Activated T-cell treated with anti-CD3 and anti-CD28 coated beads, Interleukin-2, amount 50 U/mL, for 24 hours (primary cell): ENCODE measurements at places on chromosomes 2 and 18.

DNA sequence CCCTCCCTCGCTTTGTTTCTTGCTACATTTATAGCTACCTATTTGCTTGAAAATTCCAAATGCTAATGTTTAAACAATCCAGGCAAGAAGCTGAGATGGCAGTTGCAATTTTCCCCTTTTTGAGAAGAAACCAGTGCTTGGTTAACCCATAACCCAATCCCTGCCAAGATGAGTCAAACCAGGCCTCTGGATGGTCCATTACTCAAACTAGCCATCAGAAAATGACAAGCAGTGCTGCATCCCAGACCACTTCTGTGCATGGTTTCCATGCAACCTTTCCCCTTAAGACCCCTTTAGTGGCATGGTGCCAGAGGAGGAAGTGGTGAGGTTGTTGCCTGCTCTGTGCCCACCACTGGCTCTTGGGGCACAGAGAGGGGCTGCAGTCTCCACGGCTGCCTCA is 131.2 kb upstream of the RMP24 start:
- no peak for DNase-seq

DNA sequence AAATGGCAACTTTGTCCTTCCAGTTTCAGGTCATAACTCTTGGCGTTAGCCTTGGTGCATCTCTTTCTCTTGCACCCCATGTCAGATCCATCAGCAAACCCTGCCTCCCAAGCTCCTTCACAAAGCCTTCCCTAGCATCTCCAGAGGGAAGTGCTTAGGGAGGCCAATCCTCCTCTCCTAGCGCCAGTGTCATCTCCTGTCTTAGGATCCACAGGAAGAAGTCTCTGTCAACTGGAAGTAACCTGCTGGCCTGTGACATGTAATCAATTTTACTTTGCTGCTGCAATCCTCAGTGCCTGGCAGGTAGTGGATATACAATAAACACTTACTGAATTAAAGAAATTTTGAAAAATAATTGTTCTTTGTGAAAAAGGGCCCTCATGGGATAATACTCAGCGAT is 7.9 kb upstream of the DNPEP start:
- DNase-seq, result no peak

DNA sequence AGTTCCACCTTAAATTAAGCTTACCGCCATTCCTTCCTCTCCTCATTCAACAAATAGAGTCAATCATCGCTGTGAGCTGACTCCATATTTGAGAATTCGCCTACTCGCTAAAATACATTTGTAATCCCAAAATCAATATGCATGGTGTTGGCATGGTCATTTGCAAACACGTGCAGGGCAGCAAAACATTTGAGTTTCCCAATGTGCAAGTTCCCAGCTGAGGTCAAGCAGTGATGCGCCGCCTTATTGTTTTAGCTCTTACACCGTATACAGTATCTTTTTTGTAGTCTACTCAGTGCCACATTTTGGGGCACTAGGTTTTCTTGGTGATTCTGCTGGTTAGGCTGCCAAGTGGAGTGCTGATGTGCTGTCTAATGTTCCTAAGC is 73.3 kb upstream of the MGAT4A start:
- no peak for DNase-seq

GRCh38 chr2:46302005-46302695 is 4.9 kb downstream of the EPAS1 start:
- DNase-seq, result no peak

DNA sequence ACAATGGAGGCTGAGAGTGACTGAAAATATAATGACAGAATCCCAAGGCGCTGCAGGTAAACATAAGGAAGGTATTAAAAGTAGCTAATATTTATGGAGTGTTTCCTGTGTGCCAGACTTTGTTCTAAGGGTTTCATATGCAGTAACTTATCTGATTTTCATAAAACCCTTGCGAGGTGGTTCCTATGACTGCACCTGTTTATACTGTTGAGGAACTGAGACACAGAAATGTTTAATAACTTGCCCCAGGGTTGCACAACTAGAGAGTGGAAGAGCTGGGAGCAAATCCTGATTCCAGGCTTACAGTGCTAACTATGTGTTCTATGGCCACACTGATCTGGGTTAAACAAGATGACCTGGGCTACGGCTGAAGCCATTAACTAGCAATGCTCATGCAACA is 2.4 kb downstream of the SP110 start:
- DNase-seq, result no peak

DNA sequence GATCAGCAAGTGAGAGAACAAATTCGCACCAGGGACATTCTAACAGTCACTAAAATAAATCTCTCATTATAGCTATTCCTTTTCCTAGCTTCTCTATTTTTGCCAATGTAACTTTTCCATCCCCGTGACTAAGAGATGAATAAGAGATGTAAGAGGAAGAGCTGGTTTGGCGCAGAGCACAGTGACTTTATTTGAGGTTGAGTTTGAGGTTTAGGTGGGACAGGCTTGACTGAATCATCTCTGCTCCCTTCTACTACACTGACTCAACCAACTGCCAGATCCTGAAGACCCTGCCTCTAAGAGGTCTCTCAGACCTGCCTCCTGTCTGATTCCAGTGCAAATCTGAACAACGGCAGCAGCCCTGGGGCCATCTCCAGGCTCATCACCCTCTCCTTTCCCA is 28.0 kb downstream of the RFX8 start:
- DNase-seq, result no peak

DNA sequence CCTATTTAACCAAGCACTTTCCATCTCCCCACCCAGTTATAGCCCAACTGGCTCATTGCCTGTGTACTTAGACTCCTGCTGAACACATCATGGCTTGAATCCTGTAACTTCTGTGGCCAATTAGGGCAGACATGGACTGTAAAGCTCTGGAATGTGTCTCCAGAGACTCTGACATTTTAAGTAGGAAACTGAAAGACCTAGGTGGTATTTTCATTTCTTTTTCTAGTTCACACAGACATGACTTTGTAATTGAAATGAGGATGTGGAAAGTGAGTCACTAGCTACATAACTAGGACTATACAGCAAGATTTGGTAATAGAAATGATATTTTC is 12.2 kb downstream of the DOK1 start:
- no peak for DNase-seq

- no peak for DNase-seq
These were observed 99.4 kb upstream of the ARL5A start for GRCh38 chr2:151927501-151928221.

DNA sequence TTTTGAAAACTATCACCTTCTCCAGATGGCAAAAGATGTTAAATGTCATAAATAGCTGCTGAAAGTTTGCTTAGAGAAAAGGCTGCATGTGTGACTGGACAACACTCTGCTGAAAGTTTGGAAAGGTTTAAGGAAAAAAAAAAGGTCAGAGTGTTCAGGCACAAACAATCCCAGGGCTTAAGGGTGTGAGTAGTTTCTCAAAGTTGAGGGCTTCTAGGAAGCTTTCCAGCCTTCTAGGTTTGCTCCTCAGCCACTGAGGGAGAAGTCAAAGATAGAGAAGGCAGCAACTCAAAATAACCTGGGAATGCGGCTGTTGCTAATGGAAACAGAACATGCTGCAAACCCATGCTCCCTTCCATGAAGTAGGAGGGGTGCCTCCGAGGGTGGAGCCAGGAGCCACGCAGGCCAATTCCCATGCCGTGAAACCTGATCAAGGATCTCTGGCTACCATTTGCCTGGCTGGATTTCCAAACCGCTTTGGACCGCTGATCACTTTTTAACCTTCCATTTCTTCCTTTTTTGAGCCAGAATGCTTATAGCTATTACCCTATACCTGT is 88.0 kb downstream of the TEX51 start:
- DNase-seq, result no peak

GRCh38 chr2:191018643-191019119 is 4.7 kb upstream of the STAT1 start:
- DNase-seq, result no peak
